T-helper 2 cell treated with Interferon-gamma antibody and Interleukin-4, amounts not matched to agents 5 μg/mL and 100 μg/mL, for 36 hours (primary cell): ENCODE measurements at places on chromosomes 4 and X.

GRCh38 chr4:169064296-169064695 lies 54.2 kb upstream of the CBR4 start:
- DNase-seq: no peak
- H3K27ac ChIP-seq: no peak overlapping the region
- H3K27me3 ChIP-seq: no peaks in the 10 kb centered on the region
- no peaks in the 10 kb centered on the region for H3K4me1 ChIP-seq
- H3K4me3 ChIP-seq: no peak overlapping the region
- H3K36me3 ChIP-seq: no peaks in the 10 kb centered on the region

DNA sequence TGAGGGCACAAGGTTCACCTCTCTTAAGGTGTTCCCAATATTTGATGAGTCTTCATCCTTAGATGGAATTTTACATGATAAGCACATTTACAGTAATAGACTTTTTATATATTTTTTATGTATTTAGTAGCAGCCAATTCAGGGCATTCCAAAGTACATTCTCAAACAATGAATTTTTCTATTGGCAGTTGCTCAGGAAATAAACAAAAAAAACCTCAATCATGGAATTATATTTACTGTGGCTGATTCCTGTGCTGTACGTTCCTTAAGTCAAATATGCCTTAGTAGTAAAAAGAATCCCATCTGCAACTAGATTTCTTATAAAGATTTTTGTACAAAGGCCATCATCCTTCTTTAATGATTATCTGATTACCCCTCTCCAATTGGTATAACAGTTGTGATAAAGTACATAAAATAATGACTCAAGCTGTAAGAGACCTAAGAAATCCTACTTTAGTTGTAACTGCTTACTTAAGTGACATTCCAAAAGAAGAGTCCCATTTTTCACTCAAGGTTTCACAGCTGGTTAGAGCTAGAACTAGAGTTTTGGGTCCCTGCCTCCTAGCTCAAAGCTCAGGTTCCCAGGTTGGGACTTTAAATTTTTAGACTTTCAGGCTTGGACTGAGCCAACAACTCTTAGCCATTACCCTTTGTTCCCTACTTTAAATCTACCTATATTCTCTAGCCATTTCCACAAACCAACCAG lies 152.7 kb downstream of the FHIP1A start:
- H3K4me1 ChIP-seq: no peaks in the 10 kb centered on the region
- no peaks in the 10 kb centered on the region for H3K36me3 ChIP-seq
- no peak overlapping the region for H3K27ac ChIP-seq
- no peak for DNase-seq

DNA sequence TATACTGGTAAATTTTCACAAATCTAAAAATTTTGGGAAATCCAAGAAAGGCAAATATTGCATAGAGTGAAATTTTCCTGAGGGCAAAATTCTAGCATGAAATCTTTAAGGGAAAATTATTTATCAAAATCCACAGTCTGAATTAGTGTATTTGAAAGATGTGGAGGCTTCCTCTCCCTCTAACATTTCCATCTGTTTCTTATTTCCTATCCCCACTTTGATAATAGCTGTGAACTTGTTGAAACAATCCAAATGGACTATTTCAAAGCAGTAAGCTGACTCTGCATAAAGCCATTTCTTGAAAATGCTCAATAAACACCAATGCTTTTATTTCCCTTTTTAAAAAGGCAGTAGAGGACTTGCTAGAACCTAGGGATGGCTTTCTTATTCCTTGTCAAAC lies 107.3 kb upstream of the PABPC4L start:
- no peaks in the 10 kb centered on the region for H3K27me3 ChIP-seq
- H3K36me3 ChIP-seq: no peaks in the 10 kb centered on the region
- H3K4me1 ChIP-seq: no peaks in the 10 kb centered on the region
- no peak overlapping the region for H3K4me3 ChIP-seq
- no peak for DNase-seq
- no peak overlapping the region for H3K27ac ChIP-seq

DNA sequence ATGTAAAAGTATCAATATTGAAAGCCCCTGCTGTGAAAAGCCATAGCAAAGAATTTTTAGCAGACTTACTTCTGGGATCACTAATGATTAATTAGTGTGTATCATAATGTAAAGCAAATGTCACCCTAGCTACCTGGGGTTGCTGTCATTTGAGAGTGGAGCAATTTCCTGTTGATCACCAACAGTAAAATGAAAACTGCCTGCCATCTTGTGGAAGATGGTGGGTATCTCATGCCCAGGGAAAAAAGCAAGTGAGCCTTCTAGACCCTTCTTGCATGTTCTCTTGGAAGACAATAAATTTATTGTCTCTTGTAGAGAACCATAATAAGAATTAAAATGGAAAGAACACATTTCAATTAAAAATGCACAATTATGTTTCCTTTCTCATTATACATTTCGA lies 360.2 kb downstream of the ZIC3 start:
- H3K4me1 ChIP-seq: no peaks in the 10 kb centered on the region
- no peaks in the 10 kb centered on the region for H3K27me3 ChIP-seq
- no peak overlapping the region for H3K4me3 ChIP-seq
- no peak for DNase-seq
- H3K27ac ChIP-seq: no peak overlapping the region
- no peaks in the 10 kb centered on the region for H3K36me3 ChIP-seq

DNA sequence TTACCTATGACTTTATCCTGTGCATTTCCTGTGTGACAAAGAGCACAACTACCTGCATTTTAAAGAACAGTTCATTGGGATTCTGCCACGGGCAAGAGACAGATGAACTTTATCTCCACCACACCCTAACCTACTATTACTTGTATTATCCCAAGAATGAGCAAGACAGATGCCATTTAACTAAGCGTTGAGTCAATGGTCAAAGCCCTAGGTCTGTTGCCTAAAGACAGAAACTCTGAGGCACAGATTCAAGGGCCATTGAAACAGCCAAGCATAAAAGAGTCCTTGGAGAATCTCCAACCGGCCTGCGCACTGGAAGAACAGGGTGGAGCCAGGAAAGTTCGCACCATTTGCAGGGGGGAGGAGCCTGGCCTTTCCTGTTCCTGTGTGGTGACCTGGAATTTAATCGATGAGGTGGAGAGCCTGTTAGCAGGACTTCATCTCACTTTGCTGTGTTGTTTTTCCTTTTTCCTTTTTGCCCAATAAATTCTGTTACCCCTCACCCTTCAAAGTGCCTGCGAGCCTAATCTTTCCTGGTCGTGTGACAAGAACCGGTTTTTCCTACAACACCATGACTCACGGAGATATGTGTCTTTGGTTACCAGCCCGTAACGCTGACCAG lies 146.4 kb upstream of the DIAPH2 start:
- H3K27ac ChIP-seq: no peak overlapping the region
- DNase-seq: no peak
- no peaks in the 10 kb centered on the region for H3K4me1 ChIP-seq

- H3K36me3 ChIP-seq: no peaks in the 10 kb centered on the region
- H3K27ac ChIP-seq: no peak overlapping the region
- no peak for DNase-seq
Measured at GRCh38 chr4:53890461-53890860, 173.9 kb downstream of the CHIC2 start.

DNA sequence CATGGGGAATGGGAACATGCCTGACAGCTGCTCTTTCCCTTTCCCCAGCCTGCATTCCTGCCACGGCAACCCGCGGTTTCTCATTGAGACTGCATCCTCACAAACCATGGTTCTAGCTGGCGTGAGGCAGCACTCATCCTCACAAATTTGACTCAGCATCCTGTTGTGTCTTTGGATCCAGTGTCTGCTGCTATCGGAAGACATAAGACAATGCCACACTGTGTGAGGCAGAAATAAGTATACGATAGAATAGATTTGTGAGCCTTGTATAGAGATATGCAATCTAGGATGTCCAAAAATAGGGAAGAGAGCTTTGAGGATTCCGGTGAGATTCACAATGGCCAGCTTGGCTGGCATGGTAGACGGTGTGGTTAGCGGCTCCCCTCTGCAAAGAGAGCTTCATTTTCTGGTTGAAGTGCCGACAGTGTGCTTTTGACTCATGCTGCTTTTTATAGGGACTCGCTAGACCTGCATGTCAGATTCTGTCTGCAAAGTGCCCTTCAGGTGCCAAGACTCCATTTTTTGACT lies 161.3 kb upstream of the PSAPL1 start:
- no peaks in the 10 kb centered on the region for H3K36me3 ChIP-seq
- H3K27ac ChIP-seq: no peak overlapping the region
- no peak for DNase-seq
- H3K4me1 ChIP-seq: no peaks in the 10 kb centered on the region

- no peak for DNase-seq
- peaks cover 4% of the 10 kb centered on the region for H3K27me3 ChIP-seq
- no peaks in the 10 kb centered on the region for H3K4me1 ChIP-seq
- H3K4me3 ChIP-seq: no peak overlapping the region
- no peaks in the 10 kb centered on the region for H3K36me3 ChIP-seq
Measured at GRCh38 chrX:130575831-130576389, 174.1 kb downstream of the RBMX2 start.

- no peak for DNase-seq
- H3K36me3 ChIP-seq: no peaks in the 10 kb centered on the region
- H3K27ac ChIP-seq: no peak overlapping the region
Measured at GRCh38 chr4:154472858-154473257, 18.7 kb downstream of the DCHS2 start.
